ENCODE measurements at places on chromosomes 16 and 17.

DNA sequence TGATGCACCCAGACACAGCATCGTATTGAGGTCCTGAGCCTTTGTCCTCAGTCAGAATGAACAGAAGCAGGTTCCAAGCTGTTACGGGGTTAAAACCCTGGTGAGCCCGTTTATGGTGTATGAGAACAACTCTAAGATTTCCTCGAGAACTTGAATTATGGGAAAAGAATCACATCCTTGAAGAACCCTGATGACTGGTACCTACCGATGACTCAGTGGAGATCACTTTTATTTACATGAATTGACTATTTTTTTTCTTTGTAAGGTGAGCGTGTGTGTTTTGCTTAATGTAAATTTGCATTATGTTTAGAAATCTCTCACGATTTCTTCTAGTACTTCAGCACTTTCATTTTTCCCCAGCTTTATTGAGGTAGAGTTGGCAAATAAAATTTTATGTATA, 3.3 kb upstream of the KRTAP4-4 start:
- no peak for DNase-seq

DNA sequence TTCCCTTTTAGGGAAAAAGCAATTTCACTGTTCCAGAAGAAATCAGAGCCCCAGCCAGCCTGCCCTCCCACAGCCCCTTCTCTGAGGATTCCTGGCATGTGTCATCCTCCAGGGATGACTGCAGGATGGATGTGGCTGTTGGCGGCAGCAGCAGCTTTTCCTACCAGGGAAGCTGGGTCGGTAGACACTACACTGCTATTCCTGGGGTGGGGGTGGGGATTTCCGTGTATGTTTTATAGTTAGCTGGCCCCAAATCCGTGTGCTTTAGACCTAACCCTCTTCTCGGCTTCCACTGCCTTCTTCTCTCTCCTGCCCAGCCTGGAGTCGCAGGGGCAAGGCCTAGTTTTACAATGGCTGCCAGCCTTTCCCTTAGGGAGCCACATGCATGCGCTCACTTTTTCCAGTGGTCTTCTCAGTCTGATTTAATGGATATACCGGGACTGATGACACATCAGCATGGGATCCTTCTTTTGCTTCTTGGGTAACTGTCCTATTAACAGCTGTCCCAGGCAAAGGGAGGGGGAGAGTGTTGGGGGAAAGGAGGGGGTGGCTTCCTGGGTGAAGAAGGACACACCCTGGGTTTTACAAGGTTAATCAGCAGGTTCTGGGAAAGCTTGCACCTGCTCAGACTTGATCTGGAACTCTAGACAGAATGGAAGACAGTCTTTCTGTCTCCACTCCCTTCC, 2.7 kb upstream of the NFE2L1 start:
- DNase-seq, result no peak

- DNase-seq, result no peak
Observed at GRCh38 chr17:77345260-77345910, 204.6 kb downstream of the SEC14L1 start.

GRCh38 chr16:11163761-11164261, 92.2 kb downstream of the SOCS1 start:
- DNase-seq, result no peak

- peak; percentile 49 for DNase-seq
Observed at GRCh38 chr17:42167807-42168206, 13.0 kb upstream of the RAB5C start.

GRCh38 chr16:63921737-63922295, 1200.0 kb downstream of the CDH11 start:
- DNase-seq, result no peak

DNA sequence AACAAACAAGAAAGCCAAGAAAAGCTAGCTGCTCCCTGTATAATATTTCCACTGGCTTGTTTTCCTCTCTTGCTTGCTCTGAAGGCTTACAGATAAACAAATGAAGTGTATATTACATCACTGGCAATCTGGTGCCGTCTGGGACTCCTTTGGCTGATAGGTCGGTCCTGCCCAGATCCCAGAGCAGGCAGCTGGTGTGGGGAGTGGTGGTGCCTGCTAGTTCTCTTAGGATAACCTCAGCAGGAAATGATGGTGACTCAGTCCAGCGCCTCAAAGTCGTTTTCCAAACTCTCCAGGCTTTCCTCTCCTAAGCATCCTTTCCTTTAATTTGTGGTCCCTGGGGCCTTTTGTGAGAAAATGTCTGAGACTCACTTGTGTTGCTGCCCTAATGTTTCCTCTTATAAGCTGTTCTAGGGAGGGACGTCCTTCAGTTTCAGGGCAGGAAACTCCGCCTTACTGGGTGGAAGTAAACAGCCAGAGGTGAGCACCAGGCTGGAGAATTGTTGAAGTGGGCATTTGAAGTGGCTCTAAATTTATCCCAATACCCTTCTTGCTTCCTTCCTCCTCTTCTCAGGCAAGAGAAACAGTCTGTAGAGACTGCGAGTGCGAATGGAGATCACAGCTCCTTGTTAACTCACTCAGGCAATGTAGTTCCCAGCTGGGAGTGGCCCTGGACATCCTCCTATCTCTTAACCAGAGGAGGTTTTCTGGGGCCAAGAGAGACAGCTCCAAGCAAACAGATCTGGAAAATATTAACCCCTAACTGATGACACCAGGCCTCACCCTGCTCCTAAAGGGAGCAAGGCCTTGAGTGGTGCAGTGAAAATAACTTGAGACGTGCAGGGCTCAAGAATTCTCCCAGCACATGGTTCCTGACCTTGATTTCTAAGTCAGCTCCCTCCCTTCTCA, 34.9 kb downstream of the CD300LF start:
- peak; percentile 35 for DNase-seq

DNA sequence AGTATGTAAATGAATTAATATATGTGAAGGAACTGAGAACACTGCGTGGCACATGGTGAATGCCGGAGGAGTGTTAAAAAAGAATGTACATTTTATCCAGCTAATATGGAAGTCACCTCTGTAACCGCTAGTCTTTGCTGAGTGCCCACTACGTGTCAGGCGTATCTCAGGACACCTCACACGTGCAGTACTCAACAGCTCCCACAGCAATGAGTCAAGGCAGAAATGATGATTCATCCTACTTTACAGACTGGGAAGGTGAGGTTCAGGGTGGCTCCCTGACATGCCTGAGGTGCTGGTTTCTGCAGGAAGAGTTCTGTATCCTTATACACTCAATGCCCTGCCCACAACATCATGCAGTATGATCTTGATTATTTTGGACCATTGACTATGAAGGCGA, 487.0 kb downstream of the HAPSTR1 start:
- DNase-seq, result no peak

- no peak for DNase-seq
Observed at GRCh38 chr17:80347948-80348351, 67.0 kb upstream of the ENDOV start.

DNA sequence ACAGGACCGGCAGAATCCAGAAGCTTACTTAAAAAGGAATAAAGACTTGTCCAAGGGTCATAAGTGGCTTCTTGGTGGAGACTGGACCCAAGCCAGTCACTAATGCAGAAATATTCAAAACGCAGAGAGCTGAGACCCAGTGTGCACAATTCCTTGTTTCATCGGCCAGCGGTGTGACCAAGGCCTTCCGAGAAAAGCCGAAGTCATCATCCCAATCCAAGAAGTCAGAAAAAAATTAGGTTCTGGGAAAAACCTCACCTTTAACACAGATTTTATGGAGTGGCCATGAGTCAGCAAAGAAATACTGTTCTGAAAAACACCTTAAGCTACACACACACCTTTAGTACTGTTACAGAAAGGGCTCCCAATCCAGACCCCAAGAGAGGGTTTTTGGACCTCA, 1.0 kb upstream of the GCSH start:
- no peak for DNase-seq

DNA sequence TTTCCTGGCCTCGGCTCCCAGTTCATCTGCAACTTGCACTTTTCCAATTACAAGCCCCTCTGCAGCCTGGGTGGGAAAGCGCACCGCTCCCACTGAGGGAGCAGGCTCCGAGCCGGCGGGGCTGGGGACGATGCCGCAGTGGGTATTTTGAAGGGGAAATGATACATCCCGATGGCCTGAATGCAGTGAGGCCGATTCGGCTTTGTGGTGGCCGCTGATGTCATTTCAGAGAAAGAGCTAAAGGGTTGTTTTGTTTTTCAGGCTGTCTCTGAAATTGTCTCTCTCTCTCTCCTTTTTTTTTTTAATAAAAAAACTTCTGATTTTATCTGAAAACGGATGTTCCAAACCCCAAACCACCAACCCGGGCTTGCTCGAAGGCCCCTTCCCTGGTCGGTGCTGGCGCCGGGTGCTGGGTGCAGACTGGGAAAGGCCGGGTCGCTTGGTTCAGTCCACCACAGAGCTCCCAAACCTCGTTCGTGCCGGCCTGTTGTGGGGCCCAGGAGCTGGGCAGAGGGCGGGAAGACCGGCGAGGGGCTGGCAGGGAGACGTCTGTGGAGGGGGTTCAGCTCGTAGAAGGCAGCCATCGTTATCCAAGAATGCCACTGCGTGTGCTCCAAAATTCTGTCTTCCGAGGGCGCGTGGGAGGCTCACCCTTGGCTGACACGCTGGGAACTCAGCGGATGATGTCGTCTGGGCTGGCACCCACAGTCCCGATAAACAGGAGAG, 102.8 kb downstream of the FOXL1 start:
- no peak for DNase-seq

- DNase-seq, result no peak
Observed at GRCh38 chr17:79651761-79652160, 40.9 kb upstream of the RBFOX3 start.

- no peak for DNase-seq
Observed at GRCh38 chr17:42200706-42201457, 6.6 kb upstream of the GHDC start.

DNA sequence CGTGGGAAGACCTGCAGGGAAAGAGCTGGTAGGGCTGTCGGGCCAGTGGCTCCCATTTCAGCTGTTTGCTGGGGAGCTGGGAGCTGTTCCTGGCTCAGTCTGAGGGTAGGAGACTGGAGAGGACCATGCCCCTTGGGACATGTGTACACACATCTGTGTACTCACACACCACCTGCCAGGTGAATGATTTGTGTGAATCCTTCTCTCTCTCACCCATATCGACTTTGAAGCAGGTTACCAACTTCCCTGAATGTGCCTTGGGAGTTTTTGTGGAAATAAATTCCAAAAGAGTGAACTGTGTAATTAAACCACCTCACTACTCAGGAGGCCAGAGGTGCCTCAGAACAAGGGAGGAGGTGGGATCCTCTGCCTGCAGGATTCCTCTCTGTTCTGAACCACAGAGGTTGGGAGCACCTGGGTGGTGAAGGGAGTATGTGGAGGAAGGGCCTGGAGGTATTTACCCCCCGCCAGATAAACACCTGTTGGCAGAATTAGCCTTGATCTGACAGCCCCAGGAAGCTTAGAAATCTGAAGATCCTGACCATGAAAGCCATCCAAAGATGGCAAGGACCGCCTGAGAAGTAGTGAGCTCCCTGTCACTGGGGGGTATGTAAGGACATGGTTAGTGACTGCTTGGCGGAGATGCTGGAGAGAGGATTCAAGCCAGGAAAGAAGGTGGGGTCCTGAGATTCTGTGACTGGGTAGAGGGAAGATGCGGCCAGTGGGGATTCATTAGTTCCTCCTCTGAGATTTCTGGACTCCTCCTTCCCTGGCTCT, 3.3 kb downstream of the ABCC3 start:
- DNase-seq, result no peak

DNA sequence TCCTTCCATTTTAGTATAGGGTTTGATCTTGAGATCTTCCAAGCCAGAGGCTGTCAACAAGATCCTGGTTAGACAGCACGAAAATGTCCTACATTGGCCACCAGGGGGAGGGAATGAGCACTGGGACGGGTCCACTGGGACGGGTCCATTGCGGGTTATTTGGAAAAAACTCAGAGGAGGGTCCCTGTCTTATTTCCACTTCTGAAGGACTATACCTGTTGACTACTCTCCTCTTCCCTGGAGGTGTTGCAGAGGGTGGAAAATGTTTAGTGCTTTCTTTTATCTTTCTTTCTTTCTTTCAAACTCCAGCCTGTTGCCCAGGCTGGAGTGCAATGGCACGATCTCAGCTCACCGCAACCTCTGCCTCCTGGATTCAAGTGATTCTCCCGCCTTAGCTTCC, 2.5 kb downstream of the TTLL6 start:
- DNase-seq, result peak; percentile 30

DNA sequence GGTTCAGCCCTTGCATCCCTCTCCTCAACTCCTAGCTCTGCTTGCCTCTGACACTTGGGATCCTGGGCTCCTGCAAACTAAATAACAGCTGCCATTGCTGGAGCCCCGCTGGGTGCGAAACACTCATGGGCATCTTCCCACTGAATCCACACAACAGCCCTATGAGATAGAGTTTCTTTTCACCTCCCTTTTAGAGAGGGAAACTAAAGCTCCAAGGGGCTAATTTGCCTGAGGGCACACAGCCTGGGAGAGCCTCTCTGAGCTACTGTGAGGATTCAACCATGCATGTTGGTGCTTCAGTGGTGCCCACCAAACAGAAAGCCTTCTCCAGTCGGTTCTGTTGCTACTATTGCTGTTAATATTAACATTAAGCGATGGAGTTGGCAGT, 4.0 kb downstream of the ACBD4 start:
- DNase-seq, result no peak

DNA sequence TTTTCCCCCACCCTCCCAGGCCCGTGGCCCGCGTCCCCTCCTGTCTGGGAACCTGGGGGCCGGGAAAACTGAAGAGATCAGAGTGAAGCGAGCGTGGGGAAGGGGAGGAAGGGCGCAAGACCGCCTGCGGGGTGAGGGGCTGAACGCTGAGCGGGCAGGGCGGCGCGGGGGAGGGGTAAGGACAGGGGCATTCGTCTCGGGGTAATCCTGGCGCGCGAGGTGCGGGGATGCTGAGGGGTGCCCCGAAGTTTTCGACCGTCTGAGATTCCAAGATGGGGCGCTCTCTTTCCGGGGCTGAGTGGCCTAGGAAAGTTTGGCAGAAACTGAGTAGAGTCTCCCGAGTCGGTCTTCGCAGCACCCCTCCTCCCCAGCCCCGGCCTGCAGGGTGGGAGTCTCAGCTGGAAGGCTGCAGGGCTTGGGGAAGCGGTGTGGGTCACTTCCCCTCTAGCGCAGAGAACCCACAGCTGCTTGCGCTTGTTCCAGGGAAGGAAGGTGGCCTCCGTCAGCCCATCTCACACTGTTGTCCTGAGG, 555 bp downstream of the TTYH2 start:
- DNase-seq, result peak; percentile 38

- DNase-seq, result no peak
Observed at GRCh38 chr17:50458701-50459676, 9.7 kb downstream of the CHAD start.

DNA sequence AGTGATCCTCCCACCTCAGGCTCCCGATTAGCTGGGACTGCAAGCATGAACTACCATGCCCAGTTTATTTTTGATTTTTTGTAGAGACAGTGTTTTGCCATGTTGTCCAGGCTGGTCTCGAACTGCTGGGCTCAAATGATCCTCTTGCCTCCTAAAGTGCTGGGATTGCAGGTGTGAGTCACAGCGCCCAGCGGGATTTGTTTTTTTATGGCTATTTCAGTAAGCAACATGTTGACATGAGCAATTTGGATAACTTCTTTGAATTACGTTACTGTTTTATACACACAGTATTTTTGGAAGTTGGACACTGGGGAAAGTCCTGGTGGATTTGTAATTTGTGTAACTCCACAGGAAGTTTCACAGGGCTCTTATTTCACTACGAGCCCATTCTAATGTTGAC, 18.5 kb upstream of the RHOT1 start:
- DNase-seq, result no peak
